ENCODE measurements at places on chromosomes 3 and 15. TPM values are rescaled to one million over a fixed set of nuclear protein-coding genes. Genes with fewer than 3 reads are reported as not detected.

NCEH1 gene
- 19.8 TPM for total RNA-seq

LSAMP gene
- total RNA-seq: 5.9 TPM

SERINC4 gene
- total RNA-seq: not detected

CHDH gene
- 0.02 TPM for total RNA-seq

CADM2 gene
- total RNA-seq: 2.8 TPM

QTRT2 gene
- total RNA-seq: 18.7 TPM

GPR160 gene
- 5.6 TPM for total RNA-seq

IGSF10 gene
- under 0.01 TPM for total RNA-seq

TNFAIP8L3 gene
- 0.33 TPM for total RNA-seq

ISLR gene
- 0.06 TPM for total RNA-seq

DNA sequence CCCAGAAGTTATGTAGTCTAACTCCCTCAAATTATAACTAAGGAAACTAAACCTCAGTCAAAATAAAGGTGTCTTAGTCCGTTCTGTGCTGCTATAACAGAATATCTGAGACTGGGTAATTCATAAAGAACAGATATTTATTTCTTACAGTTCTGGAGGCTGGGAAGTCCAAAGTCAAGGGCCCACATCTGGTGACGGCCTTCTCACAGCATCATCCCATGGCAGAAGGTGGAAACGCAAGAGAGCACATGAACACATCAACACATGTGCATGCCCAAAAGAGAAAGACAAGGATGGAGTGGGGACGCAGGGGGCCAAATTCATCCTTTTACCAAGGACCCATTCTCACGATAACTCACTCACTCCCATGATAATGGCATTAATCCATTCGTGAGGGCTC lies 73.1 kb downstream of the PCOLCE2 start:
- no peak for DNase-seq

DNA sequence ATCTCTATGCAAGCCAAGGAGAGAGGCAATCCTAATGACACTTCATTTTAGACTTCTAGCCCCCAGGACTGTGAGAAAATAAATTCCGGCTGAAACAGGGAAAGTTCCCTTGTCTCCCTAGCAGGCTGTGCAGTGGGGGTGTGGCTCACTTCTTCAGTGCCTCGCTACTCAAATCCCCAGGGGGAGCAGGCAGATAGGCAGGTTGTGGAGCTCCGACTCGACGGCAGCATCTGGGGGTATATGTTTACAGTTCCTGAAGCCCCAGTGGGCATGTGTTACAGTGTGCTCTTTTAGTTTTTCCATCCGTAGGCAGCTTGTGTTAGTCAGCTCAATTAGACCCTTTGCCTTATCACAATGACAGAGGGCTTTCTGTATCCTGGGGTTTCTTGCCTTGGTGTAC lies 836.5 kb downstream of the PDCD6IP start:
- DNase-seq: no peak

- DNase-seq: no peak
Observed at GRCh38 chr15:41480396-41481140, 13.1 kb upstream of the ITPKA start.

DNA sequence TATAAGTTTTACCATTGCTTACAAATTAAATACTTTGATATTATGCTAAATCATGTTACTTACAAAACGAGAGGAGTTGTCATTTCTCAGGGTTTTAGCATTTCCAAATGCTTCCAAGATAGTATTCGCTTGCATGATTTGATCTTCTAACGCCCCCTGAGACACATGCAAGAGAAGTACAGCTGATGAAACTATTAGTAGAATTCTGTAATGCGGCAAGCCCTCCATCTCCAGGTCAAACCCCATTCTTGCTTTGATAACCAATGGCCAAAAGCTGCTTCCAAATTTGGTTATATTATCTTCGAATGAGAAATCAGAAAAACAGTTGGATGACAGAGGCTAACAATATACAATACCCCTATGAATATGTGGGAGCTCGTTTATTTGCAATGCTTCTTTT lies 14.7 kb downstream of the MYH15 start:
- no peak for DNase-seq

DNA sequence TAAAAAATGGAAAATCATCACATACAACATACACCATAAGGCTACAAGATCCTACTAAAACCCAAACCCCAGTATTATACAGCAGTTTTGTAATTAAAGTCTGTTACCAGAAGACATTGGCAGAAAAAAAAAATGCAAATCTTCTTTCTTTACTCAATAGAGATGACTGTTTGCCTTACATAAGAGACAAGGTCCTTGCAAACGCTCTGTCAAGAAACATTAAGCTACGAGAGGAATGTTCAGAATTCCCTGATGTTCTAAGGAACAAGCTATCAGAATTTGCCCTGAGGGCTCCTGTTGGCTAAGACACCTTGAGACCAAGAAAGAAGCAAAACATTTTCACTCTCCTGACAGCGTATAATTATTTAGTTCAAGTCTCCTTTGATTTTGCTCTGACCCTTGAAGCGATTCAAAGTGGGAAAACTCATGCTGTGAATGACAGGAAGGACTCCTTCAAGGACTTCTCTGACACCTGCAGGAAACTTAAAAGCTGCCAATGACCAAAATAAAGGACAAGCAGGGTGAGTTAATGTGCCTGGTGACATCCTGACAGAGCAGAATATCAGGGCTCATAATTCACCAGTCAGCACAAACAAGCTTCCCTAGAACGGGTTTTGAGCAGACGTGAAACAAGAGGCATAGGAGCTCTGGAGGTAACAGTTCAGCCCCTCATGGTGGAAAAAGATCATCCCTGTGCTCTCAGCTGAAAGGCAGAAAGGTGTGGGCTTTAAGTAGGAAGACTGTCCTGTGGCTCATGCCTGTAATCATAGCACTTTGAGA lies 2.5 kb downstream of the SCAMP2 start:
- DNase-seq: no peak

GRCh38 chr15:40477642-40478327 lies 7.0 kb downstream of the CHST14 start:
- DNase-seq: no peak

GRCh38 chr15:99090011-99090699 lies 14.7 kb upstream of the SYNM start:
- DNase-seq: no peak

DNA sequence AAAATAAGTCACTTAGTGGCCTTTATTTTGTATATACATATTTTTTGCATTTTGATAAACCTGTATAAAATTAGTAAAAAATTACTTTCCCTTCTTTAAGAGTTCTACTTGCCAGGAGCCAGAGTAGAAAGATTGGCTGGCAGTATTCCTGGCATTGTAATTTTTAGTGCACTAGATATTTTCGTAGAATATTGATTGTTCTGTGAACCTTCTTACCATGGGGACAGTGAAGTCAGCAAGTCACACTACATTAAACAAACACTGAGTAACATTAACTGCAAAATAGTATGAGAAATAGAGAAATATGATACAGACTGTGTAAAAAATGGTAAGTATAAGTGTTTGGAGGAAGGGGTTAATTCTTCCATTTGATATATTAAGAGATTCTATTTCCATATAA lies 26.0 kb downstream of the TCF12 start:
- no peak for DNase-seq

DNA sequence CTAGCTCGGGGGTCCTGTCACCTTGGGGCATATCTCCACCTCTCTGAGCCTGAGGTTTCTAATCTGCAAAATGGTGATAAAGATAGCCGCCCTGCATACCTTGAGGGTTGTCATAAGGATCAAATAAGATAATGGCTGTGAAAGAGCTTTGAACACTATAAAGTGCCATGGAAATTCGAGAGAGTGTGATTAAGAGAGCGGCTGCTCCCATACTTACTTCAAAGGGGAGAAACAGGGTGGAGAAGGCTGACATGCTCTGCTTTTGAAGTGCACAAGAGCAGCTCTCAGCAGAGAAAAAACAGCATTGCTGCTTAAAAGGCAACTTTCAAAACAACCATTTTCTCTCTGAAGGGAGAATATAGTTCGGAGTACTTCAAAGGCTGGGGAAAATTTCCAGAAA lies 529.2 kb downstream of the EPHB1 start:
- DNase-seq: no peak

DNA sequence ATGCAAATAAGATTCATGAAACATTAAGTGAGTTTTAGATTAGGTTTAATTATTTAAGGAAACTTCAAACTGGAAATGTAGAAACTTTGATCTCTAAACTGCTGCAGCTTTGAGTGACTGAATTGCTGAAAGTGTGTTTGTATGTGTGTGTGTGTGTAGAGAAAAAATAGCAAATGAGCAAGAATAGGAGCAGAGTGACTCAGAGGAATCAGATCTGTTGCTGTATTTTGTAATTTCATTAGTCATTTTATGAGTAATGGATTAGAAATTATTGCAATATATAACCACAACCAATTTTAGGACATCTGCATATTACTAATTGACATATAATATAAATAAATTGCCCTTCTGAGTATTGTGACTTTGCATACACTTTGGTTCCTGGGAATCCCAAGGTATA lies 52.8 kb upstream of the SLC9A9 start:
- no peak for DNase-seq

- peak; percentile 42 for DNase-seq
Observed at GRCh38 chr3:177470197-177470941, 273.1 kb upstream of the TBL1XR1 start.

- no peak for DNase-seq
Observed at GRCh38 chr15:80403712-80404056, 498 bp upstream of the ARNT2 start.

GRCh38 chr3:47747558-47747957 lies 34.1 kb downstream of the SMARCC1 start:
- DNase-seq: no peak
